ENCODE measurements at places on chromosomes 4 and X.
A peak's percentile ranks its signal among the peaks of the same experiment; 100 is the strongest.

DNA sequence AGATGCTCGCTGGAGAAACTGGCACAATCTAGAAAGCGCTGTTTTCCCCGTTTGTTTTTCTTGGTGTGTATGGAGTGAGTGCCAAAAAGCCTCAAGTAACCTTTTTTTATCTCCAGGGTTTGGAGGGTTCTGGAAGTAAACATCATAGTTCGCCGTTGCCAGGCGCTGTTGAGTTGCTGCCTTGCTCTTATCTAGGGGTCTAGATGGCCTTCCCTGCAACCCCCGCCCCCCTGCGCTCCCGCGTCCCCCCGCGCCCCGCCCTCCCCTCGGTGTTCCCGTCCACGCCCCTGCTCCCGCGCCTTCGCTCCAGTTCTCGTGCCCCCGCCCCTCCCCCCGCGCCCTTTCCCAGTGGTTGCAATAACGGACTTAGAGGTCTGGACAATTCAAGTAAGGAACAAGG lies 555 bp upstream of the GCNA start:
- DNase-seq: no peak

- DNase-seq: no peak
Observed at GRCh38 chr4:109803924-109804571, 2.2 kb upstream of the CFI start.

DNA sequence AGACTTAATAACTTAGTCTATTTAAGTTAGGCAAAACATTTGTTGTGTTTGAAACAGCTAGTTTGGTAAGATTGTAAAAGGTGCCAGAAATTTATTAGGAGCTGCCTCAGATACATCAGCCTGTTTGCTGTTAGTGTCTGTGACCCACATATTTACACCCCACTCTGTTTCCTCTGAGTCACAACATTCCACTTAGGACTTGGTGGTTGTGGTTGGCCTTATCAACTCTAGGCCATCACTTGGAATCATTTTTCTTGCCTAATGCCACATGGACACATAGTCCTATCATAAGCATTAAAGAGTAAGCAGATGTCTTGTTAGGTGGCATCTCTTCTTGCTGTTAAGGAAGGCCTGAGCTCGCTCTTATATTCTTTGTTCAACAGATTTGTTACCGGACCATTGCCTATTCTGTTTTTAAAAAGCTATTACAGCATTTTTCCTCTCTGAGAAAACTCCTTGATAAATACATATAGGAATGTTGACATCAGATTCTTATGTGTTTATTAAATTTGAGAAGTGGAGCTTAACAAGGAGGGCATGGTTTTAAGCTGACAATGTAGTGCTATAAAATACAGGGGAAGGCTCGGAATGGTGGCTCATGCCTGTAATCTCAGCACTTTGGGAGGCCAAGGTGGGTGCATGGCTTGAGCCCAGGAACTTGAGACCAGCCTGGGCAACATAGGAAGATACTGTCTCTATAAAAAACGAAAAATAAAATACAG lies 51.2 kb upstream of the PGRMC2 start:
- DNase-seq: no peak

DNA sequence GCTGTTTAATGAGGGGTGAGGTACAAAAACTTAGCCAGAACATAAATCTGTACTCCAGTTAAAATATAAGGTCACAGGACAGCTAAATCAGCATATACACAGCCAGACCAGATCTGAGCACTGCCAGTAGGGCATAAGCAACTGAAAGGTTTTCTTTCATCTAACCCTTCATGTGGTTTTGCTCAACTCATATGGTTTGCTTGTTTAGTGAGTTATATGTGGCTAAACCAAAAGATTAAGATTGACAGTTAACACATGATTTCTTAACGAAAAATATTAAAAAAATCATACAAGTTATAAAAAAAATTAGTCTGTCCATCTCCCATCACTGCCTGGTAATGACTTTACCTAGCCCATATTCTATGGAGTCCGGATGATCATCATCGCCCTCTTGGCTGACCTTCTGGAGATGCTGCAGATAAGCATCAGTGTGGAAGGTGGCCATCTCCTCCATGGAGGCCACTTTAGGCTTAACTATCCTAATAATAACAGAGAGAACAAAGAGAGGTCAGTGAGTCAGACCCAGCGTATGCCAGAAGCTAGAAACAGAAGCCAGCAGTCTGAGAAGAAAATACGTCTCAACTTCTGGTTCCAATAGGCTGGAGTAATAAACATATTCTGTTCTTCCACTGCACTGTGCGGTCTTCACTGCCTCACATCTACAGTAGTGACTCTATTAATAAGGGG lies 4.1 kb downstream of the HDAC8 start:
- no peak for DNase-seq

DNA sequence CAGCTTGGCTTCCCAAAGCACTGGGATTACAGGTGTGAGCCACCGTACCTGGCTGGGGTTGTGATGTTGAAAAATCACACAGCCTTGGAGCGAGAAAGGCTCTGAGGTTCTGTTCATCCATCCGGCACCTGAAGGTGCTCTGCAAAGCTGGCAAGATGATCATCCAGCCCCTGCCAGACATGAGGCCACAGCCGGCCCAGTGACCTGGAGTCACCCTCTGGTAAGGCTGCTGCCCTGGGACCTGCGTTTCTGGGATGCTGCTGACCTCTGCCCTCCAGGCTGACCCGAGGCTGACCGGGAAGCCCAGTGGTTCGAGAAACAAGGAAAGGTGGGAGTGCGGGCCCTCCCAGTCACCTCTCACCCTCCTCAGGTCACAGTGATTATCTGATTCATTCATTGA lies 13.5 kb upstream of the WFS1 start:
- no peak for DNase-seq

DNA sequence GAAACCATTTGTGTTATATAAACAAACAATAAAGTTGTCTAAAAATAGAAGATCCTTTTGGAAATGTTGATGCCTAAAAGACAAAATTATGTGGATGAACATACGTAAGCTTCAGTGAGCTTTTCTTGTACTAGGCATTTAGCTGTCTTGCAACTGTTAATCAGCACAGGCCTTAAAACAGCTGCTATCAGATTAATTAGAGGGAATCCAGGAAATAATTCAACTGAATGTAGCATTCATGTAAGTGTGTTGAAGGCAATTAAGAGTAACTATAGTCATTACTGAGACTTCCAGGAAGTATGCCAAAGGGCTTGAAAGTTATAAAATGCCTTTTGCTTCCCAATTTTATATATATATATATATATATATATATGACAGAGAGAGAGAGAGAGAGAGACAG lies 248.7 kb downstream of the IL1RAPL1 start:
- DNase-seq: no peak

DNA sequence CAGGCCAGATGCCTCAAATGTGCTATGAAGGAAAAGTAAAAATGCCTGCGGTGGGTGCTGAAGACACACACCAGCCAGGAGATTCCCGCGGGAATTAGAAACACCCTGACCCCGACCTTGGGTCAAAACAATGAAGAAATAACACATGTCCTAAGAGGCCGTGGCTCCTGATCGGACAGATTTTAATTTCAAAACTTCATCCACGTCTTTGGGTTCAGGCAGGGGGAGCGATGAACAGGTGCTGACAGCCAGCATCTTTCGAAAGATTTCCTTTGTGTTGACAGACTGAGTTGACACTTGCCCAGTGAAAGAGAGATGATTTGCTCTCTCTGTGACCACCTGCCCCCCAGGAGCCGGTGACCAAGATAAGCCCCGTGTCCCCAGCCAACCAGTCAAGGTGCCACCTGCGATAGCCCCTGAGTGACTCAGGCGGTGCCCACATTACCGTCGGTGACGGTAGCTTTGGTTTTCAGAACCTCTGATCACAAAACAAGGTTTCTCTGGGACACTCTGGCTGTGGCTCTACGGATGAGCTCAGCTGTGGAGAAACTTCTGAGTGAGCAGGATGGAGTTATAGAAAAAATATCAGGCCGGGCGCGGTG lies 11.0 kb upstream of the IL3RA start:
- DNase-seq: no peak

DNA sequence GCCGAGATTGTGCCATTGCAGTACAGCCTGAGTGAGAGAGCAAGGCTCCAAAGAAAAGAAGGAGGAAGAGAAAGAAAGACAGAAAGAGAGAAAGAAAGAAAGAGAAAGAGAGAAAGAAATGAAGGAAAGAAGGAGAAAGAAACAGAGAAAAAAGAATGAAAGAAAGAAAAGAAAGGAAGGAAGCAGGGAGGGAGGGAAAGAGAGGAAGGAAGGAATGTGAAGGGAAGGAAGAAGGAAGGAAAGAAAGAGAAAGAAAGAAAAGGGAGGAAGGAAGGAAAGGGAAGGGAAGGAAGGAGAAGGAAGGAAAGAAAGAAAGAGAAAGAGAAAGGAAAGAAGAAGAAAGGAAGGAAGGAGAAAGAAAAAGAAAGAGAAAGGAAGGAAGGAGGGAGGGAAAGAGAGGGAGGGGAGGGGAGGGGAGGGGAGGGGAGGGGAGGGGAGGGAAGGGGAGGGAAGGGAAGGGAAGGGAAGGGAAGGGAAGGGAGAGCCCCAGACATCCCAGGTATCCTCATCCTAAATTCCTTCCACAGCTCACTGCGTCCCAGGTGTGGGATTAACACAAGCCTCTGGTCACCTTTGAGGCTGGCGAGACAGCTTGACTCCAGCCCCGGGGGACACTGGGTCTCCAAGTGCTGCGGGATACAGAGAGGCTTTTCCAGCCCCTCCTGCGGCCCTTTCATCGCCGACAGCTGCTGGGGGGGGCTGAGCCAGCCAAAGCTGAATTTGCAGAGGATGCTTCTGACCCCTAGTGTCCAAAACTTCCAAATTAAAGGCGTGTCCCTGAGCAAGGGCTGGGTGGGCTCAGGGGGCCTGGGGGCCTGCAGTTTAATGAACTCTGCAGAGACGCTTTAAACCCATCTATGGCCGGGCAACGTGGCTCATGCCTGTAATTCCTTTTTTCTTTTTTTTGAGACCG lies 24.2 kb upstream of the CSF2RA start:
- DNase-seq: no peak

- DNase-seq: no peak
Observed at GRCh38 chr4:56229947-56230346, 157.3 kb downstream of the AASDH start.

GRCh38 chrX:75883446-75883845 lies 98.4 kb upstream of the MAGEE2 start:
- DNase-seq: no peak

GRCh38 chr4:46931981-46932380 lies 22.9 kb upstream of the COX7B2 start:
- DNase-seq: no peak

DNA sequence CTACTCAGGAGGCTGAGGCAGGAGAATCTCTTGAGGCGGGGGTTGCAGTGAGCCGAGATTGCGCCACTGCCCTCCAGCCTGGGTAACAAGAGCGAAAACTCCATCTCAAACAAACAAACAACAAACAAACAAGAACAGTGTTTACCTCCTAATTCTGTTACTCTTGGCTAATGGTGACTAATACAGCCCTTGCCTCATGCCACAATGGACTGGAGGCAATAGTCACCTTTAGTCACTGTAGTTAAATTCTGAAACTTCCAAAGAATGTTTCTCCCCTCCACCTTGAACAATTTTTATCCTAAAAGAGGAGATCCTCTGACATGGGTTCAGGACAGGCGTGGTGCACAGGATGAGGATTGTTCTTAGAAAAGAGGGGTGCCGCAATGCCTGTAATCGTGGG lies 241.2 kb upstream of the CTSO start:
- DNase-seq: no peak

- DNase-seq: no peak
Observed at GRCh38 chr4:73721435-73721834, 18.9 kb upstream of the CXCL8 start.

GRCh38 chr4:138290805-138291204 lies 48.7 kb upstream of the SLC7A11 start:
- no peak for DNase-seq

GRCh38 chr4:142690406-142691163 lies 155.5 kb downstream of the INPP4B start:
- DNase-seq: no peak

- peak; percentile 64 for DNase-seq
Observed at GRCh38 chrX:71128915-71129765, 10.7 kb downstream of the MED12 start.

GRCh38 chr4:105145156-105145902 lies 1.3 kb upstream of the TET2 start:
- DNase-seq: no peak

DNA sequence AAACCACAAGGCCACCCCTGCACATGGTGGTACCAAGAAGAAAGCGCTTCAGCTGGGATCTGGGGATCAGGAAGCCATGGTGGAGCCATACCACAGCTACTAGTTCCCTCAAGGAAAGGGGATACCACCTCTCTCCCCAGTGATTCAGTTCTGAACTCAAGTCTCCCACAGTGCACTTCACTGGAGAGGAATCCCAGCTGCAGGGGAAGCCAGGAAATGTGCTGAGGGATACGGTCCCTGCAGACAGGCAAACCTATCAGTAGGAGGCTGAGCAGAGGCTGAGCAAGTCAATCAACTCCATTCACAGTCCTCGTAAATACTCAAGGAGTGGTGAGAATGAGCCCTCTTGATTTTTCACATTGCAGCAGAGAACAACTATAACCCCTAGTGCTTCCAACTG lies 11.0 kb downstream of the TMEM192 start:
- no peak for DNase-seq

GRCh38 chr4:141352909-141353525 lies 132.3 kb downstream of the ZNF330 start:
- DNase-seq: no peak

DNA sequence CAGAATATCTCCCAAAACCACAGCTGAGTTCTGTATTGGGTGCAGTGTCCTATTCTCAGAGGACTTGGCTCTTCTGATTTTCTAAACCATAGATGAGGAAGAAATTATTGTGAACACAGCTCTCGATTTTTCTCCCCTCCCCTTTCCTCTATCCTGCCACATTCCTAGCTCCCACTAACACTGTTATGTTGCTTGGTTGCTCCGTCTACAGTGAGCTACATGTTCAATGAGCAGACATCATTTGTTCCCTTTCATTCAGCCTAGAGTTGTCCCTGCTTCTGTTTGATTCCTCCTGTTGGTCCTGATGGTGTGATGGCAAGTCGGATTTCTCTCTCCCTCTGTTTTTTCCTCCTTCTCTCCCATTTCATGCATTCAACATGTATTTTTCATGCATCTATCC lies 65.9 kb downstream of the DIPK2B start:
- DNase-seq: no peak

DNA sequence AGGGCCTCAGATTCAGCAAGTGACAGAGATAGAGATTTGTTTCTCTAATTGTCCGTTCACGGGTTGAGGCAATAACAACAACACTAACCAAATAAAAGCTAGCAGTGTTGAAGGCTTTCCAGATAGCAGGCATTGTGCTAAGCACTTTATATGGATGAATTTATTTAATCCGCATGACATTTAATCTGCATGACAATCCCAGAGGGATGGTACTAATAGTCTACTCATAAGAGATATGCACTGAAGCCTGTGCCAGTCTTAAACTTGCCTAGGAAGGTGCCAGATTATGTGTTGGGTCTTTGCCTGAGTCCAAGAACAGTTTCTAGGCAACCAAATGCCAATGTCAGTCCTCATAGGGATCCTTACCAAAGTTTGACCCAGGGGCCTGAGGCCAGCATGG lies 37.7 kb upstream of the FAT1 start:
- DNase-seq: no peak

Data from T-helper 17 cell (primary cell).